CD4-positive, alpha-beta memory T cell (primary cell): ENCODE measurements at places on chromosomes 5 and 9.

GRCh38 chr9:92527832-92528521 lies 7.8 kb downstream of the ECM2 start:
- no peak for DNase-seq

DNA sequence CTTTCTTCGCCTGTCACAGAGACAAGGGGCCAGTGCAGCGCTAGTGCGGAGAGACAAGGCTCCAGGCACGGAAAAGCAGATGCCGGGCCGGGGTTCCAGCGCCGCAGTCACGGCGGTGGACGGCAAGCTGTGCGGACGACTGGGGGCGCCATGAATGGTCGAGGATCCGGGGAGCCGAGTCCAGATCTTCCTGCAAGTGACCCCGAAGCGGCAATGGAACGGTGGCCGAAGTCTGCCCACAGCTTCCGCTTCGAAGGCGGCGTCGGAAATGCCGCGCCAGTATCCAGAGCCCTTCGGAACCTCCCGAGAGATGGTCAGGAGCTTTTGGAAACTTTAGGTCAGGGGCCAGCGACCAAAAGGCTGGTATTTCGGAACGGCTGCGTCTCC lies 601 bp upstream of the FAF2 start:
- no peak for DNase-seq

DNA sequence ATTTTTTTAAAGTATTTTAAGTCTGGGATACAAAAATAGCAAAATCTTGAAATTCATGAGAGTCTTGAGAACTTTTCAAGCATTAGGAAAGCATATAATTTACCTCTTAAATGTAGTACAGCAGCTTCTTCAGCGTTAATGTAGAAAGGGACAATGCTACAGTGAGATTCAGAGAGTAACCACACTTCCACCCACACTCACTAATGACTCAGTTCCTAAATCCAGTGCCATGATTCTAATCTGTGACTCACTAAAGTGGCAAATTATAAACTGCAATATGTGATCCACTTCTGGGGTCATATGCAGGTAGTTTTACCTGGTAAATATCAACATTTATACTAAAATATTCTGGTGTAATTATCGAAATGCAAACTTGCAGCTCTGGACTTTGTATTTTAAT lies 434.5 kb upstream of the TUSC1 start:
- DNase-seq, result no peak

- no peak for DNase-seq
These were observed 17.0 kb upstream of the RHOBTB3 start for GRCh38 chr5:95713960-95714710.

GRCh38 chr5:61334868-61335615 lies 3.0 kb downstream of the ZSWIM6 start:
- DNase-seq, result no peak

DNA sequence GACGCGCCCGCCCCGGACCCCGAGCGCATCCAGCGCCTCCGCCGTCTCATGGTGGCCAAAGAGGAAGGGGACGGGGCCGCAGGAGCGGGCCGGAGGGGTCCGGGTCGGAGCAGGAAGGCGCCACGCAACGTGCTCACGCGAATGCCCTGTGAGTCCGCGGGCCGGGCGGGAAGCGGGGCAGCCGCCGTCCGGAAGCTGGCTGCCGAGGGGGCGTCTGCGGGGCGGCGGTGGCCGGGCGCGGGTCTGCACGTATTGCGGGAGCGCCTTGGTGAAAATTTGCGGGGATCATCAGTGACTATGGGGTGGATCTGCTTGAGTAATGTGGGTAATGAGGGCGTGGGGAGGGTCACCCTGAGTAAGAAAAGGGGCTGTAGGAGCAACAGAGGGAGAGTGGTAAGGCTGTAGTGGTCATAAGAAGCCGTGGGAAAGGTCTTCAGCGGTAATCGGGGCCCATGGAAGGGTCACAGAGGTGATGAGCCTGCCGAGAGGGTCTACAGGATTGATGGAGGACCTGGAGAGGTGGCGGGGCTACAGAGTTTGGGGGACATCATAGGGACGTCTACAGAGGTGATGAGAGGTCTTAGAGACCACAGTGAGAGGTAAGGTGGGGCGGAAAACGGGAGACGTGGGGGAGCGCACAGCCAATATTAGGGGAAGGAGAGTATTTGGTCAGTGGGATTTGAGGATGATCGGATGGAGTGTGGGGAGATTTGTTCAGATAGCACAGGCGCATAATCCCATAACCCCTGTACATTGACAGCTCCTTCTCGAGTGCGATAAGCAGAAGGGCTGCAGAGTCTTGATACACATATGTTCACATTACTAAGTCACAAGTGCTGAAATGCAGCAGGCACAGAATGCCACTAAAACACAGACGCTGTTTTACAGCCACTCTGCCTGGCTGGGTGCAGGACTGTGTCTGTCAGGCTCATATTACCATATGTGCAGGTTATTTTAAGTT lies 819 bp downstream of the LSM11 start:
- DNase-seq, result no peak

- no peak for DNase-seq
These were observed 72.0 kb downstream of the HSD17B3 start for GRCh38 chr9:96230002-96230401.

DNA sequence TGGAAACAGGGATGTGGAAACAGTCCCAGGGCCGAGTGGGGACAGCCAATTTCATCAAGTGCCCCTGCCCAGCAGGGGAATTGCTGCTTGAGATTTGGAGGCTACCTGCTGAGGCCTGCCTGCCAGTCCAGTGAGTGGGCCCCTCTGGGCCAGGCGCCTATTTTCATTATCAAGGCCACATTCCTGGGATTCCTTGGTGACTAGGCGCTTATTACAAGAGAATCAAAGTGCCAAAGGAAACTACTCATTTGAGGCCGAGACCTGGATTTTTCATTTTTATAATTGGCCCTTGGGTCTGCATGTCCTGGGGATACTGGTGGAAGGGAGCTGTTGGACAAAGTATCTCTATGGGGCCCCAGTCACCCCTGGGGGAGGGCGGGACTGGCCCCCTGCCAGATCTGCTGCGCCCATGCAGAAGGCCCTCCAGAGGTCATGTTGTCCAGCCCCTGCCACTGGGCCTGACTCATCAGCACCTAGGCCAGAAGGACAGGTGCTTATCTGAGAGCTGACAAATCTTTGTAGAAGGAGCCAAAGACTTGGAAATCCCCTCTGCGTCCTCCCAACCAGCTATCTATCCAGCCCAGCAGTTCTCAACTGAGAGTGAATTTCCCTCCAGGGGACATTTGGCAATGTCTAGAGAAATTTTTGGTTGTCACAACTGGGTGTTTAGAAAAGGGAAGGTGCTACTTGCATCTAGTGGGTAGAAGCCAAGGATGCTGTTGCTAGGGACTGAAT lies 45.6 kb downstream of the FOXI1 start:
- no peak for DNase-seq

DNA sequence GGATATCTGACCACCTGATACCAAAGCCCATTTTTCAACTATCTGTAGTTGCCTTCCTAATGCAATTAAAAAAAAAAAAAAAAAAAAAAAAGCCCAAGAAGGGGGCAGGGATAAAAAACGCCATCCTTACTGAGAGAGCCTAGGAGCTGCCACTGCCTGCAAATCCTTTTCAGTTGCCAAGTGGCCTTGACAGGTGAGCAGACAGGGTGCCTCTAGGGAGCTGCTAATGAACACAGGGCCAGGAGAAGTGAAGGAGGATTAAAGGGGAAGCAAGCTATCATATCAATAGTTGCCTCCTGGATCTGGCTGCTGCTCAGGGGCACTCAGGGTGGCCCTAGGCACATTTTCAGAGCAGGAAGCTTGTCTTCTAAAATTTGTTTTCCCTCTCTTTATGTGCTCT lies 547.4 kb downstream of the TLE1 start:
- no peak for DNase-seq

DNA sequence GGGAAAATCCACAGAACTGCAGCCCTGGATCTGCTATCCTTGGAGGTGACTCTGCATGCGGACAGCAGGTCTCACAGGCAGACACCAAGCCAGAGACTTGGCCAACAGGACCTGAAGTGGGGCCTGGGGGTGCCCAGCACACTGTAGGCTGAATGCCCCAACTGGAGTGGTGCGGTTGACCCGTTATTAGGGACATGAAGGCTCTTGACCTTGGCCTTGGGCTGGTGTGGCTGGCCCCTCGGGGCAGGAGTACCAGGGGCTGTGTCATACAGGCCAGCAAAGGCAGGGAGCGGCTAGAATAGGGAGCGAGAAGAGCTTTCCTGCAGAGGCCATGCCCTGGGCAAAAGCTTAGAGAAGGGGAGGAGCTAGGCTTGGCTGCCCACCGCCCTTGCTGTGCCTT lies 153.2 kb upstream of the MVB12B start:
- DNase-seq, result no peak

- DNase-seq, result no peak
These were observed 41.8 kb downstream of the COL27A1 start for GRCh38 chr9:114196979-114197622.

- no peak for DNase-seq
These were observed 653.0 kb upstream of the RORB start for GRCh38 chr9:73844135-73844534.

DNA sequence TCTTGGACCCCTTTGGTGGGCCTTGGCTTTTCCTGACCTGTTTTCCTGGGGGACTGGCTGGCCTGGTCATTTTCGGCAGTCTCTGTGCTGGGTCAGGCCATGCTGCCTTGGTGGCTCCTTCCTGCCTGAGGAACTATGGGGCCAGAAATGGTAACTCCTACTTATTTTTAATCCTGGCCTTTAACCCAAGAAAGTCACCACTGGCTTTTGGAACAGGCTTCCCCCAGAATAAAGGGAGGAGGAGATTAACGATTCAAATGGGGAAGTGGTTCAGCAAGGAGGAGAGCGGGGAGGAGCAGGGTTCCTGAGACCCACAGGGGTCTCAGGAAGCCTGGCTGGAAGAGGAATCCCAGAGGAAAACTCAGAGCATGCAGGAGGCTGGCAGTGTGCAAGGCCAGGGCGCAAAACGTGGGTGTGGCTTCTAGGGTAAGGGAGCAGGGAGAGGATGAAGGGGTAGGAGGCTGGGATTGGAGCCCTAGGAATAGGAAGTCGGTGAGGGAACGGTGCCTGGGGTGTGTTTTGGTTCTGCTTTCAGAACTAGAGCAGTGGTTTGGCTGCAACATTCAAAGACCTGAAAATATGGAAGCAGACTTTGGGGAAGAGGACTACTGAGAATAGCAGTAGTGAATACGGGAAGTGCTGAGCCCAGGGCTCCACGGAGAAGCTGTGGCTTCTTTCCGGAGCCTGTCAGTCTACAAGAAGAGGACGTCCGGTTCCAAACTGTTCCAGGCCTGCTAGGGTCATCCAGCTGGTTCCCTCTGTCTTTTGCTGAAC lies 271.1 kb upstream of the KLF4 start:
- no peak for DNase-seq

DNA sequence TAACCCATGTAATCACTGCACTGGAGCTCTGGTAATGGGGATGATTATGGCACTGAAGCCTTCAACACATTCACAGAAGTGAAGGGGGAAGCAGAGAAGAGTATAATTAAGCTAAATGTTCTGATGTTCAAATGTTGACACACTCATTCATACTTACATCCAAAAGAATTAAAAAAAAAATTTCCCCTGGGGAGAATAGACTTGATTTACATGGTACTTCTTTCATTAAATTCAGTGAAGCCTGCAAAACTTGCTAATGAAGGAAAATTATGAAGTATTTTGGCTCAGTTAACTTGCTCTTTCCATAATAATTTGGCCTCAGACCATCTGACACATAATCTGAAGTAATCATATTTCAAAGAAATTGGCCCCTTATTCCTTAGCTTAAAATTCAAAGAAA lies 428.8 kb downstream of the SH3GL2 start:
- DNase-seq, result no peak
